ENCODE measurements at places on chromosomes 1 and 21.

- DNase-seq, result peak; percentile 84
Observed at GRCh38 chr1:225652729-225653462, at the start of gene ENAH. Gene ENAH (minus strand): TSS chr1:225653123. CDS start chr1:225652690, 433 bp downstream.

DNA sequence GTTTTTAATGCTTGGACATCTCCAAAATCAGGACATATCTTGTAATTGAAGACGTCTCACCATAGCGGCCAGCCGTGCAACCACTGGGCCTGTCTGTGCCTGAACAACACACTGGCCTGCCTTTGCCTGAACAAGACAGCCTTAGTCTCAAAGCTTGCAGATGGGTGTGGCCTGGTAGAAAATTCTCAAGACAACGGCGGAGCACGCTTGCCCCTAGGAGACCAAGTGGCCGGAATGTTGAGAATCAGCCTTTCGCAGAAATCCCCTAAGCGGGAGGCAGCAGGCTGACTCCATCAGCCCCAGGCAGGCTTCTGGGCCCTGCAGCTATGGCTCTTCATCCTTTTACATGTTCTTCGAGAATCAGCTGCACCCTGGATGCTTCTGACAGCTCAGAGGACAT, 98.0 kb upstream of the C1orf174 start:
- DNase-seq, result no peak

- no peak for DNase-seq
Observed at GRCh38 chr1:24047110-24047477, 64.8 kb downstream of the MYOM3 start.

DNA sequence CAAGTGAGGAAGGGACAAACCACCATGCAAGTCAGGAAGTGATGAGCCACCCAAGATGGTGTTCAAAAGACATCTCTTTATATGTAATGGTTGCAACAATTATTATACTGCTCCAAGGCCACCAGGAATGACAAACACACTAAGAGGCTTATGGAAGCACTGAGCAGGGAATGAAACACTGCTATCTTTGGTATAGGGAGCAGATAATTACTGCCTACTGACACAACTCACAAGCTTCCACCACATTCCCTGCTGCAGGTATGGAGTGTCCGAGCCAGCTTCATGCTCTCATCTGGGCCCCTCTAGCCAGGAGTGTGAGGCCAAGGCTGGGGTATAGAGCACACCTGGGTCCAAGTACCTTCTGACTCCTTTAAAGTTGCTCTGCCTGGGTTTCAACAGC, 371.4 kb downstream of the HHAT start:
- no peak for DNase-seq

- DNase-seq, result no peak
Observed at GRCh38 chr1:172818841-172819527, 160.1 kb downstream of the FASLG start.

DNA sequence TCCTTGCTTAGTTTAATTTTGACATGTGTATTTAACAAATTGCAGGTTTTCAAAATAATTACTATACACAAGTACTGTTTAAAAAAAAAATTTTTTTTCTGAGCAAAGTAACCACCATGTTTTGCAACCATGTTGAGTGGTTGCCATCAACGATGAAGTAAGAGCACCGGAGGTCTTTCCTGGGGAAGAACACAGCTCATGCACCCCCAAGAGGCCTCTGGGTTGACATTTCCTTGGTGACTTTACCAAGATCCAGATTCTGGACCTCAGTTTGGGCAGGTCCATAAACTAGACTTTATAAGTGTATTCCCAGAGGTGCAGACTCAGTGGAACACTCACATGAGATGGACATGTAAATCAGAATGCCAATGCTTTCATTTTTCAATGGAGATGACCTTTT, 36.8 kb upstream of the RALGPS2 start:
- no peak for DNase-seq

GRCh38 chr1:218705911-218706893, 361.1 kb downstream of the TGFB2 start:
- peak; percentile 96 for DNase-seq

DNA sequence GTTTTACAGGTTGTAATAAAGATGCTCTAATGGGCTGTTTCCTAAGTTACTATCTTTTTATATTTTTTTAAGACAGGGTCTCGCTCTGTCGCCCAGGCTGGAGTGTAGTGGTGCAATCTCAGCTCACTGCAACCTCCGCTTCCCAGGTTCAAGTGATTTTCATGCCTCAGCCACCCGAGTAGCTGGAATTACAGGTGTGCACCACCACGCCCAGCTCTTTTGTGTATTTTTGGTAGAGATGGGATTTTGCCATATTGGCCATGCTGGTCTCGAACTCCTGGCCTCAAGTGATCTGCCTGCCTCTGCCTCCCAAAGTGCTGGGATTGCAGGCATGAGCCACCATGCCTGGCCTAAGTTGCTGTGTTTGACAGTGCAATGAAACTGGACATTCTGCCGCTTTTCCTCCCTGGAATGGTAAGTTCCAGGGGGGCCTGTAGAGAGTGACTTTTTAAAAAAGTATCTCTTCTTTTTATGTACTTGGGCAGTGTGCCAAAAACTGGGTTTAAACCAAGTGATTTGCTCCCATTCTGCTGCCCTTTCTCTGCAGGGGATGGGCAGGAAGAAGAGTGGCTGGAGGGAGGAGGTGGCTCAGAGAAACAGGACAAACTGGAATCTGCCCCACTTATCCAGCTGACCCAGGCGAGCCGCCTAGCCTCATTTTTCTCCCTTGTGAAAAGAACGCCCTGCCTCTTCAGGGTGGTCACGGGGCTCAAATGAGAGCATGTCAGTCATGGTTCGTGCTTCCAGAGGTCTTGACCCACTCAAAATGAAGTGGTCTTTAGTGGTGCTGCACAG, 2.3 kb downstream of the SLC37A1 start:
- peak; percentile 77 for DNase-seq

- DNase-seq, result no peak
Observed at GRCh38 chr1:100306735-100307313, 40.8 kb downstream of the RTCA start.

DNA sequence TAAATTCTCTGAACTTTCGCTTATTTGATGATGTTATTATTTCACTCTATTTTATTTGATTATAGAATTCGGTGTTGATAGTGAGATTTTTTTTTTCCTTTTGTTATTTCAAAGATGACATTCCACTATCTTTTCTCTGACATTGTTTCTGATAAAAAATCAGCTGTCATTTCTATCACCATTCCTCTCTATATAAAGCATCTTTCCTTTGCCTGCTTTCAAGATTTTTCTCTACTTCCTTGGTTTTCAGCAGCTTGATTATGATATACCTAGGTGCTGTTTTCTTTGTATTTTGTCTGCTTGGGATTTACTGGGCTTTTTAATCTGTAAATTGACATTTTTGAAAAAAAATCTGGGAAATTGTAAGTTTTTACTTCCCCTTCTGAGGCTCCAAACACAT, 344.0 kb downstream of the HLX start:
- no peak for DNase-seq

DNA sequence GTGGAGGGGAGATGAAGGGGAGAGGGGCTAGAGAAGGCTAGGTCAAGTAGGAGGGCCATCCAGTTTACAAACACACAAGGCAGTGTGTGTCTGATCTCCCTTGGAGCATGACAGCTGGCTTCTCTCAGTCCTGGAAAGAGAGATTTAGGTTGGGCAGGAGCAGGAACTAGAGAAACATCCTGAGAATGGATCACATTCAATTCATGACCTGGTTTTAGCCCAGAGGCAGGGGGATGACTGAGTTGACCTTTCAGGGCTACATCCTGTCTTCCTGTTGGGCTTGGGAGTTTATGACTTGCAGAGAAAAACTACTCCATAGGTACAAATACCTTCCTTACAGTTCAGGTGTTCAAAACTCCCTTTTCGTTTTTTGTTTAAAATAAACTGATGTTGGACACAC, 97.0 kb downstream of the IGSF21 start:
- DNase-seq, result no peak

GRCh38 chr1:5507340-5507739, 484.9 kb downstream of the NPHP4 start:
- DNase-seq, result no peak

GRCh38 chr21:46397211-46397905, 61.3 kb upstream of the DIP2A start:
- no peak for DNase-seq

GRCh38 chr1:64912191-64912590, 54.2 kb downstream of the JAK1 start:
- DNase-seq, result no peak

DNA sequence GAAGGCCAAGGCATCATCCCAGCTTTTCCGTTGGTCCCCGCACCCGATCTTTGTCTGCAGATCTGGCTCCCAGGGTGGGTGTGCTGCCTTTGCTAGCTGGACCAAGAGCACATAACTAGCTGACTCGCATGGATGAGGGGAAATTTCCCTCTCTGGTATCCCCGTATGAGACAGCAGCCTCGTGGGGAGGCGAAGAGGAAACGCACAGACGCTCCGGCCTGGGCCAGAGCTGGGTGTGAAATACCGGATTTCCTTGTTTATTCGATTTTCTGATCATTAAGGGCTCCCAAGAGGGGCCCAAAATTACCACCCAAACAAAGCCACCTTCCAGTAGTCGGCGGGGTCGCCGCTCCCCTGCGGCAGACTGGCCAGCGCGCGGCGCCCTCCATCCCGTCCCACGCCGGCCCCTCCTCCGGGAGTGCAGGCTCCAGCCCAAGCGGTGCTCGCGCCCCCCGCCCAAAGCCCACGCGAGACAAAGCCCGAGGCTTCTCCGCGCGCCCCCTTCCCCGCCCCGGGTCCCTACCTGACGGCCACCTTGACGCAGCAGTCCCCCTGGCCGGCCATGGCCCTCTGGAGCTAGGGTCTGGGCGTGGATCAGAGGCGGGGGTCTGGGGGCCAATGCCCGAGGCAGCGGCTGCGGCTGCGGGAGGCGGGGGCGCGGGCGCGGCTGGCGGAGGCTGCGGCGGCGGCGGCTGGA, 546 bp downstream of the KIF21B start:
- peak; percentile 44 for DNase-seq

DNA sequence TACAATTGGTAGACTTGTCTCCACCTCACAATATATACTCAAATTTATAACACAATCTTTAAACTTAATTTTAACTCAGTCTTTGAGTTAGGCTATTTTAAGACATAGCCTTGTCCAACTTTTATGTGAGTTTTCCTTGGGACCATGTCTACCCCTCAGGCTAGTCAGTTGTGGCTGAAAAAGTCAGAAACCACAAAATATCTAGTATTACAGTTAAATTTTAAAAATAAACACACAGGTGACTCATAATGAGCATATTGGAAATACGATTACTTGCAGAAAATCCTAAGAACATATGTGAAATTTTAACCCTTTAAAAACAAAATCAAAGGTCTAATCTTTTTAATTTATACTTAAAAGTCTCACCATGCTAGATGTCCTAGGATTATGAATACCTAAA, 4.8 kb upstream of the ASB17 start:
- peak; percentile 2 for DNase-seq

DNA sequence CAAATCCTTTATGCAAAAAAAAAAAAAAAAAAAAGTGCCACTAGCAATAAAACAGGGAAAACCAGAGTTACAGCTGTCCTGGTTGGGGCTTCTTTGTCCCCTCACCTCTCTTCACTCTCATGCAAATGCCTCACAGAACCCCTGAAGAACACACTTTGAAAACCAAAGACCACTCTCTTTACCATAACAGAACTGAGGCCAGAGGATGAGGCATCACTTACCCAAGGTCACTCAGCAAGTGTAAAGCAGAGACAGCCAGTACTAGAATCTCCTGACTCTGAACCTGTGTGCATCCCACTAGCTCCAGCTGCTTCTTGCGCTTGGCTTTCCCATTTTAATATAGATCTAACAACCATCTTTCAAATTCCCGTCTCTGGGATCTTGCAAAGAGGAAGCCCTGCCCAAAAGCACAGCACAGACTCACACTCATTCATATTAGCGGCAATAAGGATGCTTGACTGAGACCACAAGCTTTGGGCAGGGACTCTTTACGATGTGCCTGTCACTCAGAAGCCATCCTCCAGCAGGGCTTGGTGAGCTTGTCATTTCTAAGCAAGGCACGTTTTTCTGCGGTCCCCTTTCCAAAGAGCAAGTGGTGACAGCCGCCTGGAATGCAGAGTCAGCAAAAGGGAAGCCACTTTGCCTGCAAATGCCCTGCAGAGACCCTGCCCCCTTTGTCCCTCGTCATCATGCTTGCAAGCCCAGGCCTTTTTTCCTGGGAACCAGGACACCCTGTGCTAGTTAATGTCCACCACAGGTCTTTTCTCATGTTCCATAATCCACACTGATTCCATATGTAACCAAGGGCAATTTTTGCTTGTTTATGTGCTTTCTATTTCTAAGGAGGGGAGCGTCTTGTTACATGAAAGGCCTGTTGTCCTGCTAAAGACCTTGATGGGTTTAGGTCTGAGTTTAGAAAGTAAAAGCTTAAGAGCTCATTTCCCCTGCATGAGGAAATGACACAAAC, 76.5 kb upstream of the NFIA start:
- no peak for DNase-seq

DNA sequence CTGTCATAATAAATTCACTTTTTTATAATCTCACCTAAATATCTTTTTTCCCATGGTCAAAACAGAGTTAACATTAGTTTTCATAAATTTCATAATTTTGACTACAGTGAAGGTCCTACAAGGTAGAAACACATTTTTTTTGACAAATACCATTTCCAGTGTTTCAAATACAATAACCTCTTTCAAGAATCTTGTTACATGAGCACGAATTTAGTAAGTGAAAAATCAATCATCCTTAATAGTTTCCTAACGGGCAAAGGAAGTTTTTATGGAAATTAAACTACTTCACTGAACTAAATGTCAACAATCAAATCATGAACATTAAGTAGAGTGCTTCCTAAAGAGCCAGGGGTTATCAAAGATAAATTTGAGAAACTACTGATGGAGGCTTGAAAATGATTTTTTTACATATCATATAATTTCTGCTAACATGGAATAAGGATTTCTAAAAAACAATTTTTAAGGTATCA, 35.4 kb downstream of the ABL2 start:
- no peak for DNase-seq

- no peak for DNase-seq
Observed at GRCh38 chr1:246775531-246776385, 51.5 kb downstream of the SCCPDH start.

GRCh38 chr1:3892748-3893147, 7.3 kb downstream of the C1orf174 start:
- no peak for DNase-seq

GRCh38 chr1:103112546-103112945, 4.2 kb upstream of the COL11A1 start:
- DNase-seq, result no peak

DNA sequence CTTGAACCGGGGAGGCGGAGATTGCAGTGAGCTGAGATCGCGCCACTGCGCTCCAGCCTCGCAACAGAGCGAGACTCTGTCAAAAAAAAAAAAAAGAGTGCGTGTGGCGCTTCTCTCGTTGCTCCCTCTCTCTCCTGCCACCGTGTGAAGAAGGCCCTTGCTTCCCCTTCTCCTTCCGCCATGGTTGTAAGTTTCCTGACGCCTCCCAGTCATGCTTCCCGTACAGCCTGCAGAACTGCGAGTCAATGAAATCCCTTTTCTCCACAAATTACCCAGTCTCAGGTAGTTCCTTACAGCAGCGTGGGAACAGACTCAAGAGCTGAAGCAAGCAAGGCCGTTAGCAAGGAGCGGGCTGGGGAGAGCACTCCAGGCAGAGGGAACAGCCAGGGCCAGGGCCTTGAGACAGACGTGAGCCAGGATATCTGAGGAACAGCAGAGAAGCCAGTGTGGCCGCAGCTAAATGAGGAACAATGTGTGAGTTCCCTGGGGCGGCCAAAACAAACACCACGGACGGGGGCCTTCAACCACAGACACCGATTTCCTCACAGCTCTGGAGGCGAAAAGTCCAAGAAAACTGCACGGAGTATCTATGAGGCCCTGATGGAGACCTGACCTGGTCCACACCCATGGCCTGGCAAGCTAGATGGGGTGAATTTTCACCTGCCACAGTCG, 54.2 kb upstream of the ETS2 start:
- no peak for DNase-seq

- DNase-seq, result no peak
Observed at GRCh38 chr1:176987016-176987415, 177.5 kb downstream of the ASTN1 start.
